Pulmonary artery endothelial cell (primary cell): ENCODE measurements at places on chromosomes 5 and 9. TPM values are rescaled to one million over a fixed set of nuclear protein-coding genes. Genes with fewer than 3 reads are reported as not detected.

Gene LCN2
- not detected in 2 replicates for total RNA-seq

DNA sequence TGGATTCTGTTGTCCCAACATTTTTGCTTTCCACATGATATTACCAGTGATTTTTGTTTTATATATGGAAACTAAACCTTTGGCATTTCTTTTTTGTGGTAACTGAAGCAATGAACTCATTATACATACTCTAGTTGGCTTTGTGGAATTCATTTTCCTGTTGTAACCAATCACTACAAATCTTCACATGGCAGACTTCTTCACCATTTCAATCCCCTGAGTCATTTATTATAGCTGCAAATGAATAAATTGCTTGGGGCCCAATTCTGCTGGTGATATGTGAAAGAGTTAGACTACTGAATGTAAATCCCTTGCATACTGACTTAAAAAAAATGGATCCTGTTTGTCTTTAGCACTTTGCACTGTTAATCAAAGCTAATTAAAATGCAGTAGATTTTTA is 1709.6 kb upstream of the WWC1 start:
- DNase-seq = no peak

DNA sequence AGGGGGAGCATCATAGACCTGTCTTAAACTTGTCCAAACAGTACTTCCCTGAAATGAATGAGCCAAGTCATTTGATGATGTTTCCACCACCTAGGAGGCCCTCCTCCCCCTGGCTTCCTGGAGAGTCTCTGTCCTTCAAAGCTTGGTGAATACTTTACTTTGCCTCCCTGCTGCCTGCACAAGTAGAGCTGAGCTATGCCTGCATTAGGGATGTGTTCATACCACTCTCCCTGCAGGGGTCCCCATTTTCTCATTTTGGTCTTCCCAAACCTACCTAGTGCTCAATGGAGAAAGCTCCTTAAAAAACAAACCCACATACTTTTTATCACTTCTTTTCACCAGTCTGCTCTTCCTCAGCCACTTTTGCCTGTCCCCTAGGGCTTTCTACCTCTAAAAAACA is 7.7 kb downstream of the CCNI2 start:
- no peak for DNase-seq

DNA sequence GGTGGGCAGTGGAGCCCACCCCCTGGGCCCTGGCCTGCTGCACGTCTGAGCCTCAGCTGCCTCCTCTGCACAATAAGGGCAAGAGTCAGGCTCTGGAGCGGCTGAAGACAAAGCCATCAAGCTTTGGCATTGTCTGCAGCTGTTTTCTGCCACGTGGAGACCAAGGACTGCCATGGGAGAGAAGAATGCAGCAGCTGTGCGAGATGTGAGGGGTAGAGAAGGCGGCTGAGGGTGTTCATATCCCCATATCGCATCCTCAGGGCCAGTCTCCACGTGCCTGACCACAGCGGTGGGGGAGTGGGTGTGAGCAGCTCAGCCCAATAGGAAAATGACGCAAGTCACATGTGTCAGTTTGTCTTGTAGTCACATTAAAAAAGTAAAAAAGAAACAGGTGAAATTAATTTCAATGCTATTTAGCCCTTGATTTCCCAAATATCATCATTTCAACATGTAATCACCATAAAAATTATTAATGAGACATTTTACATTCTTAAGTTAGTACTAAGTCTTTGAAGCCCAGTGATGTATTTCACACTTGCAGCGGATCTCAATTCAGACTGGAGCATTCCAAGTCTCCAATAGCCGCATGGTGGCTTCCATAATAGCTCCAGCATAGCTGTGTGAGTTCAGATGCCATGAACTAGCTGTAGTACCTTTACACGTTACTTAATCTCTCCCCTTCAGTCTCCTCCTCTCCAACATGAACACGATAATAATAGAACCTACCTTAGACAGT is 6.6 kb downstream of the C1QTNF2 start:
- DNase-seq = no peak

DNA sequence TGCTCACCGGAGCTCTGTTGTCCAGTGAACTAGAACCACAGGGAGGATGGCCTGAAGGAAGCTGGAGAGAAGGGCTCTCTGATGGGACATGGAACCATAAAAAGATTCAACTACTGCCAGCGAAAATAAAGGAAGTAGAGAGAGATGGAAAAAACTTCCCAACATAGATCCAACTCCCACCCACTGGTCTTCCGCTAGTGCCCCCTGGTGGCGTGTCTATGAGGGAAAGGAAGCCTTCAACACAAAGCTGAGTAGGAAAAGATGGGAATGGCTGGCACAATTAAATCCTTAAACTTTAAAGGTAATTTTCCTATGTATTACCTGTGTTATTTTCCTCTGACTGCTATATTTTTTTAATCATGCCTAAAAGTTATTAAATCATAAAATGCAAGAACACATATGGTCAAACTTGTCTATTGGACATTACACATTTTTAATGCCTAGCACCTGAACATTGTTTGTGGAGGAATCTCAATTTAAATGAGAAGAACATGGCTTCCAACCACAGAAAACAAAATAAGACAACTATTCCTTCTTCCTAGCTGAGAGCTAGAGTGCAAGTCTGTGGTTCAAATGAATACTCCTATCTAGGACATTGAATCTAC is 51.5 kb downstream of the CEP120 start:
- DNase-seq = no peak
